PC-9 (cell line): ENCODE measurements at places on chromosomes 1 and 21. TPM values are rescaled to one million over a fixed set of nuclear protein-coding genes. Genes with fewer than 3 reads are reported as not detected.
A peak's percentile ranks its signal among the peaks of the same experiment; 100 is the strongest.

Gene KRTAP15-1
- not detected in 2 replicates for total RNA-seq

Gene SPATA45
- not detected in 2 replicates for total RNA-seq

DNA sequence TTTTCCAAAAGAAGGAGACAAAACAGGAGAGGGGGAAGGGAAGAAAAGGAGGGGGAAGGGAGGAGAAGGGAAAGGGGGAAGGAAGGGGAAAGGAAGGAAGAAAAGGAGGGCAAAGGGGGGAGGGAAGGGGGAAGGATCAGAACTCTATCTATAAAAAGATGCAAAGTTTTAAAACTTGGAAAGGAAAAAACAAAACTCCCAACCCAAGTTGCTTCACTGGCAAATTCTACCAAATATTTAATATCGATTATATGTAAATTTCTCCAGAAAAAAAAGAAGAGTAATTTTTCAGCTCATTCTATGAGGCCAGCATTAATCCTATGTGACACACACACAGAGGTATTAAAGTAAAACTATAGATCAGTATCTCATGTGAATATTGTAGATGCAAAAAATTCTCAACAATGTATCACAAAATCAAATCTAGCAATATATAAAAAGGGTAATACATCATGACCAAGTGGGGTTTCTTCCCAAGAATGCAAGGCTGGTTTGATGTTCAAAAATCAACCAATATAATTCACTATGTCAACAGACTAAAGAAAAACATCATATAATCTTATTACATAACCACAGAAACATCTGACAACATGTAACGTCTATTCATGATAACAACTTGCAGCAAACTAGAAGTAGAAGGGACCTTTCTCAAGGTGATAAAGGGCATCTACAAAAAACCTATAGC is 57.9 kb downstream of the MAN1A2 start:
- no peak for DNase-seq

Gene ATP6V1G3
- total RNA-seq: not detected in 2 replicates

GRCh38 chr1:51344602-51345299 is 14.4 kb upstream of the TTC39A start:
- DNase-seq: no peak

DNA sequence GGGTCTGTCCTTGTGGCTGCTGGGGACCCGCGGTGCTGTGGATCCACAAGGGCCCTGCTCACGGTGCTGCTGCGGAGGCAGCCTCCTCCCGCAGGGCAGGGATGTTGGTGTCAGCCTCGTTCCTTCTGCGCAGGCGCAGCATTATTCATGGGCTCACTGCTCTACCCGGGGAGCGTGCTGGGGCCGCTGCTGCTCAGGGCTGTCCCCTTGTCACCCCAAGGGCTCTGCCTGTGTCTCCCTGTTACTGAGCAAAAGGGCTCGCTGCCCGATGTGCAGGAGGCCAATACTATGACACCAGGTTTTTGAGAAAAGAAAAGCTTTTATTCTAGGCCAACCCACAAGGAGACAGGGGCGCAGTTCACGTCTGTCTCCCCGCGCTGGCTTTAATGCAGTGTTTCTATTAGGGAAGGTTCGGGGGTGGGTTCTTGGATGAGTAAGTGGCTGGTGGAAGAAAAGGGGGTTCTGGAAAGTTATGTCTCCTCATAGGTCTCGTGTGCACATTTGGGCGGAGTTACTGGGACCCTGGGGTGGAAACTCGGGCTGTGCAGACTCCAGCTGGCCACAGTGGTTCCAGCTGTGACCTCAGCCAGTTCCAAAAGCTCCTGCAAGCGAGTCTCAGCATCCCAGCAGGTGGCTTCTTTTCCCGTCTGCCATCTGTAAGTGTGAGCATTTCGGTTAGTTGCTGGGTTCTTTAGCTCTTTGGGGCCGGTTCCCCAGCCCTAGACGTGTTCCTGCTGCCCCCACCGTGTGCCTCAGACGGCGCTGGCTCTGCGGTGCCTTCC is 40.8 kb upstream of the LRRC3 start:
- DNase-seq: no peak

GRCh38 chr1:185652348-185652747 is 81.8 kb upstream of the HMCN1 start:
- DNase-seq: no peak

DNA sequence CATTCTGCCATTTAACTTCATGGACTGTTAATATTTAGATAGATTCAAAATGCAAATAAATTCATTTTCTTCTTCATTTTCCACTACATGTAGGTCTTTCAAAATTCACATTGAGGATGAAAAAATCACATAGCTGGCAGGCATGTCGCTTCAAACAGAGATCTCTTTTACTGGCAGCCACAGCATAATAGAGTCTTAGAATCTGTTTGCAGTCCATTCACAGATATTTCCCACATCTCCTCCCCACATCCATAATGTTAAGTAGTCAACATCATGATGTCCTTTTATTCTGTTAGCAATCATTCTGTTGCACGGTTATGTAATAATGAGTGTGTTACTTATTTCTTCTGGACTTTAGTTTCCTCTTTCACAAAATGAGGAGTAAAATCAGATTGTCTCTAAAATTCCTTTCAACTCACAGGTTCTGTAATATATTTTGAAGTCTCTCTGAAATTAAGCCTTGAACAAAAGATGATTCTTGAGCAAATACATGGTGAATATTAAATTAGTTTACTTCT is 257.5 kb upstream of the SNX7 start:
- no peak for DNase-seq

Gene PLA2G2F
- 0.20 TPM in 1 of 2 replicates, not detected in the other for total RNA-seq

Gene AGBL4
- not detected in 2 replicates for total RNA-seq

- no peak for DNase-seq
These were observed 27.5 kb downstream of the TMEM51 start for GRCh38 chr1:15180945-15181523.

Gene FMO3
- not detected in 2 replicates for total RNA-seq

- DNase-seq: no peak
These were observed 47.2 kb upstream of the ECE1 start for GRCh38 chr1:21337454-21337927.

DNA sequence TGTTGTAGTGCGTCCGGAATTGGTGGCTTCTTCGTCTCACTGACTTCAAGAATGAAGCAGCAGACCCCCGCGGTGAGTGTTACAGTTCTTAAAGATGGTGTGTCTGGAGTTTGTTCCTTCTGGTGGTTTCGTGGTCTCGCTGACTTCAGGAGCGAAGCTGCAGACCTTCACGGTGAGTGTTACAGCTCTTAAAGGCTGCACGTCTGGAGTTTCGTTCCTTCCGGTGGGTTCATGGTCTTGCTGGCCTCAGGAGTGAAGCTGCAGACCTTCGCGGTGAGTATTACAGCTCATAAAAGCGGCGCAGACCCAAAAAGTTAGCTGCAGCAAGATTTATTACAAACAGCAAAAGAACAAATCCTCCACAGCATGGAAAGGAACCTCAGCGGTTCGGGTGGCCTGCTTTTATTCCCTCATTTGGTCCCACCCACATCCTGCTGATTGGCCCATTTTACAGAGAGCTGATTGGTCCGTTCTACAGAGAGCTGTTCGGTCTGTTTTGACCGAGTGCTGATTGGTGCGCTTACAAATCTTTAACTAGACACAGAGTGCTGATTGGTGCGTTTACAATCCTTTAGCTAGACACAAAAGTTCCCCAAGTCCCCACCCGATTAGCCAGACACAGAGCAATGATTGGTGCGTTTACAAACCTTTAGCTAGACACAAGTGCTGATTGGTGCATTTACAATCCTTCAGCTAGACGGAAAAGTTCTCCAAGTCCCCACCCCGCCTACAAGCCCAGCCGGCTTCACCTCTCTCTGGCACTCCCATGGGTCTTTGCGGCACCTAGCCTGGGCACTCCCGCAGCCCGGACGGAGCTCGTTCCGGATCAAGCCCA is 49.6 kb upstream of the KRTAP19-8 start:
- no peak for DNase-seq

- no peak for DNase-seq
These were observed 209.7 kb downstream of the SETD4 start for GRCh38 chr21:35850542-35851103.

DNA sequence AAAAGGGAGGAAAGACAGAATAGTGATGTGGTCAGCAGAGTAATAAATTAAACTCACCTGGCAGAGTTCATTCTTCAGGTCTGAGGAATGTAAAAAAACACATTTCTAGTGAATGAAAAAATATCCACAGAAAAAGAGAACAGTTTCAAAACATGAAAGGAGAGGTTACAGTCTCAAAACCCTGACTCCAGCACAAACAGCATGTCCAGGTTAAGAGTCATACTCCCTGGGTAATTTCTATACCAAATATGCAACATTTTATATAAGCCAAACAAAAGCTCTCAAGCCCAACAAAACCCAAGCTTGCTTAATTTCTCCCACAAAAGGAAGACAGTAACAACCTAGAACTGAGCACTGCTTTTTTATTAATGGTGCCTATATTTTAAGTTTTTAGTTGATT is 173.0 kb downstream of the NTMT2 start:
- DNase-seq: no peak

Gene TEDDM1
- total RNA-seq: not detected in 2 replicates

DNA sequence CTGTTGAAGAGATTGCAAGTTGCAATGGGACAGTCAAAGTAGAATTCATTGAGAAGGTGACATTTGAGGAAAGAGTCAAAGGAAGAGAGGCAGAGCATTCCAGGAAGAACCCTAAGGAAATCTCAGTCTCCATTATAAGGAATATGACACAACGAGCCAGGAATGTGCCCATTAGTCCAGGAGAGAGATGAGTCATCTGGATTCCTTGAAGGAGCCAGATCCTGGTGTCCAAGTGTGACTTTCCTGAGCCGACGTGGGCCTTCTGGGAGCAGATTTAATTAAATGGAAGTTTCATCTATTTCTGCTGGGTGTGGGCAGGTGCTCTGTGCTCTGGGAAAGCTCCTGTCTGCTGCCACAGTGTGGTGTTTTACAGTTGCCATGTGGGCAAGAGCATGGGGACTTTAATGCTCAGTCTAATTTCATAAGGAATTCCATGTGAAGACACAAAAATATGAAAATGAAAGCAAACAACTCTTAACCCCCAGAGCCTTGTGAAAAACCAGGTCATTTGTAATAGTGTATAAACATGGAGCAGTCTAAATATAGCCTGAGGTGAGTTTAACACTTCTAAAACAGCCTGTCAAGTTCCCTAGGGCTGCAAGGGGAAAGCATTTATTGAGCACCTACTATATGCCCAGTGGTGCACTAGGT is 111.4 kb upstream of the ARTN start:
- peak; percentile 90 for DNase-seq

GRCh38 chr1:115377411-115377810 is 39.4 kb upstream of the NGF start:
- DNase-seq: no peak

DNA sequence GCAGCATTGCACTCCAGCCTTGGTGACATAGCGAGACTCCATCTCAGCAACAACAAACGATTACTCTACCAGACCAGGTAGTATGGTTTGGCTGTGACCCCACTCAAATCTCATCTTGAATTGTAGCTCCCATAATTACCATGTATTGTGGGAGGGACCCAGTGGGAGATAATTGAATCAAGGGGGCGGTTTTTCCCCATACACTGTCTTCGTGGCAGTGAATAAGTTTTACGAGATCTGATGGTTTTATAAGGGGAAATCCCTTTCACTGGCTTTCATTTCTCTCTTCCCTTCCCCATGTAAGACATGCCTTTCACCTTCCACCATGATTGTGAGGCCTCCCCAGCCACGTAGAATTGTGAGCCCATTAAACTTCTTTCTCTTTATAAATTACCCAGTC is 66.0 kb downstream of the BACE2 start:
- no peak for DNase-seq

GRCh38 chr1:236066828-236067386 is 2.0 kb upstream of the NID1 start:
- no peak for DNase-seq

- DNase-seq: no peak
These were observed 18.5 kb downstream of the FAM89A start for GRCh38 chr1:231021540-231022031.

- no peak for DNase-seq
These were observed 36.0 kb downstream of the FAM177B start for GRCh38 chr1:222772996-222773379.

DNA sequence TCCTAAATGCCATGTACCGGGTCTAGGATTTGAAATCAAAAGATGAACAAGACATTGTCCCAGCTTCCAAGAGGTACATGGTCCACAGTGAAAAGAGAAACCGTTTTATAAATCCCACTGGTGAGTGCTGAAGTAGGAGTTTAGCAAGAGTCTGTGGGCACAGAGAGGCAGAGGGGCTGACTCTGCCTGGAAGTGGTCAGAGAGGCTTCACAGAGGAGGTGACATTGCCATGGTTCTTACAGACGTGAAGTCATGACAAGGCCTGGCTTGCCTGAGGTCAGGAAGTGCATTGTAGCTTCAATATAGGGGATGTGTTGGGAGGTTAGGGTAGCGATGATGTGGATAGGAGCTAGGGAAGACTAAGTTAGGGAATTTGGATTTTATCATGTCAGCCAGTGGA is 28.4 kb downstream of the MAPKAPK2 start:
- no peak for DNase-seq

Gene NBPF14
- 39.3 and 43.3 TPM in 2 replicates for total RNA-seq

DNA sequence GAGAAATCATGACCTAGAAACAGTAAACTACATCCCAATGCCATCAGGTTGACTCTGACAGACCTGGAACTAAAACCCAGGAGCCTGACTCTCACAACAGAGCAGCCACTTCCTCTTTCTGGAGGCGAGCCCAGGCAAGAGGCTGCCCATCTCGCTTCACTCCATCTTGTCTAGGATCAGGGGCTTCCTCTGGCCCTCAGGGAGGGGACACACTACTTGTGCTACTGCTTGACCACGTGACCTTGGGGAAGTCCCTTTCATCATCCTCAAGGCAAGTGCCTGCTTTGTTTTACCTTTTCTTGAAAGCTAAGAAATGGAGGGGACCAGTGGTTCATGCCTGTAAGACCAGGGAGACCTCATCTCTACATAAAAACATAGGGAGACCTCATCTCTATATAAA is 2.6 kb upstream of the TENT5B start:
- DNase-seq: no peak

Gene S100A11
- 578 and 868 TPM in 2 replicates for total RNA-seq

Gene ERICH3
- total RNA-seq: not detected in 2 replicates

GRCh38 chr1:165257969-165258459 is 98.5 kb downstream of the LMX1A start:
- peak; percentile 32 for DNase-seq
